ENCODE measurements at places on chromosomes 5 and 9. TPM values are rescaled to one million over a fixed set of nuclear protein-coding genes. Genes with fewer than 3 reads are reported as not detected.

Gene C9orf50
- polyA plus RNA-seq = not detected

Gene DOCK8
- polyA plus RNA-seq = 30.1 TPM

Gene SPATA31D4
- polyA plus RNA-seq = not detected

- DNase-seq = no peak
Observed at GRCh38 chr5:858726-859125, 7.9 kb upstream of the ZDHHC11 start.

- DNase-seq = no peak
Observed at GRCh38 chr9:130304116-130304515, 38.6 kb downstream of the HMCN2 start.

All from lung (tissue), 17 donors.